ENCODE measurements at places on chromosomes 4 and X. TPM values are rescaled to one million over a fixed set of nuclear protein-coding genes. Genes with fewer than 3 reads are reported as not detected.

GRCh38 chr4:86451560-86452330, 91.9 kb upstream of the MAPK10 start:
- peaks cover 1% of the 10 kb centered on the region for H3K27me3 ChIP-seq
- no peaks in the 10 kb centered on the region for H3K4me1 ChIP-seq
- H3K36me3 ChIP-seq = no peaks in the 10 kb centered on the region
- no peak for DNase-seq
- H3K27ac ChIP-seq = no peak overlapping the region

The MAGEB10 gene
- not detected for total RNA-seq

The DUX4 gene
- total RNA-seq = not detected

The TLL1 gene
- not detected for total RNA-seq

- no peak for DNase-seq
- H3K27ac ChIP-seq = no peak overlapping the region
- no peaks in the 10 kb centered on the region for H3K4me1 ChIP-seq
- H3K36me3 ChIP-seq = no peaks in the 10 kb centered on the region
- H3K4me3 ChIP-seq = no peak overlapping the region
These were observed 204.8 kb downstream of the VEGFC start for GRCh38 chr4:176587920-176588319.

DNA sequence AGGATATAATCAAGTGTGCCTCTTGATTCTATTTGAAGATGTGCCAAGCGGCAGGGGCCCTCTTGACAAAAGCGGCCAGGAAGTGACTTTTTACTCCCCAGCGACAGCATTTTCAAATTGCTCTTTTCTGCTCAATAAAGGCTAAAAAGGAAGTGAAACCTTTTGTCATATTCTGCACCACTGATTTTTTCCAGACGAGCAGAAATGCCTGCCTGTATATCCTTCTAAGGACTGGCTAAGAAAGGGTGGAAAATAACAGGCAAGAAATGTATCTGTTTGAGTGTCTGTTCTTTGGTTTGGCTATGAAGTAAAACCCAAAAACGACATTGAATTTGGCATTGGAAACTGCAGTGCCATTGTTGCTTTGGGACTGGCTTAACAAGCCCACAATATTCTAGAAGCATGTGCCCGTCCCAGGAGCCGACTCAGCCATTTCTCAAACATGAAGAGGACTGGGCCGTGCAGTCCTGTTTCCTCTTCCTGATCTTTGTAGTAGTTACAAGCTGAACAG, 25.4 kb downstream of the TMSB4X start:
- H3K4me3 ChIP-seq = peak overlapping the region; percentile 74
- peak; percentile 67 for DNase-seq
- H3K27ac ChIP-seq = peak overlapping the region; percentile 96
- peaks cover 2% of the 10 kb centered on the region for H3K36me3 ChIP-seq
- peaks cover 65% of the 10 kb centered on the region for H3K4me1 ChIP-seq

The MAGEB18 gene
- total RNA-seq = not detected

- peak overlapping the region; percentile 94 for H3K27ac ChIP-seq
- peaks cover 66% of the 10 kb centered on the region for H3K4me1 ChIP-seq
- H3K36me3 ChIP-seq = peaks cover 71% of the 10 kb centered on the region
These were observed 78.6 kb downstream of the CAMK2D start for GRCh38 chr4:113682730-113683537.

The FAT1 gene
- total RNA-seq = not detected

The TBX22 gene
- not detected for total RNA-seq

DNA sequence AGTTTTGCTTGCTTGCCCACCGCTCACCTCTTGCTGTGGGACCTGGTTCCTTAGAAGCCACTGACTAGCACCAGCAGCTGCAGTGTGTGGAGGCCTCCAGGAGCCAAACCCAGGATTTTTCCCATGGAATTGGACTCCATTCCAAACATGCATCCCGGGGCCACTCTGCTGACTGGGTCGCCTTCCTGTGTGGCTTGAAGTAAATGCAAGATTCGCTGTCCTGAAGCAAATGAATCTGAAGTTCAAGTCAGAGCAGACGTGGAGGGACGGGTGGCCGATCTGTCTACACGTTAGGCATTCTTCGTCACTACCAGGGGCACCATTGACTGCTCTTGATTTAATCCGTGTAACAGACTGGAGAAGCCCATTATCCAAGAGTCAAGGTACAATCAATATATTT, 109.0 kb downstream of the SHOX start:
- H3K27me3 ChIP-seq = no peaks in the 10 kb centered on the region
- DNase-seq = no peak
- H3K4me1 ChIP-seq = no peaks in the 10 kb centered on the region
- H3K36me3 ChIP-seq = no peaks in the 10 kb centered on the region
- no peak overlapping the region for H3K27ac ChIP-seq

The WNK3 gene
- total RNA-seq = 0.45 TPM

GRCh38 chrX:10169175-10169574, 12.4 kb downstream of the CLCN4 start:
- no peak for DNase-seq
- no peaks in the 10 kb centered on the region for H3K36me3 ChIP-seq
- peaks cover 5% of the 10 kb centered on the region for H3K27me3 ChIP-seq
- H3K4me1 ChIP-seq = peaks cover 6% of the 10 kb centered on the region

DNA sequence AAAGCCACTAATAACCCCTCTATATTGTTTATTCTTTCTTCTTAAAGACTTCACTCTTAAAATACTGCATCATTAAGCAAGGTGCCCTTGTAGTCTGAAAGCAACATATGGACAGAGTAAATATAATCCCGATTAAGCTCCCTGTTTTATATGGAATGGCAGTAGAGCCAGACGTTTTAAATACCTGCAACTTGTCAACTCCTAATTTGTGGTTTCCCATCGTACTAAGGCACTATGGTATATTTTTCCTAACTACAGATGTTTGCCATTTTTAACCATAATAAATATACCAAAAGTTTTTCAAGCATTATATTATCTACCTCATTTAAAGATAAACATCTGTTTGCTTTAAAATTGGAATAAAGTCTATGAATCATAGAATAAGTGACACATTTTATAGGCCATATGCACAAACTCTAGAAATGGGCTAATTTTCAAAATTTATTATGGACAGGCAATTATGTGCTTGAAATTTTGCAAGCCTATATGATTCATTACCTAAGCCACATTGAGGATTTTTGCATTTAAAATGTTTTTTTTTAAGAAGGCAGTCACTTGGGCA, 194.6 kb downstream of the FRMPD4 start:
- no peak overlapping the region for H3K4me3 ChIP-seq
- H3K27me3 ChIP-seq = no peaks in the 10 kb centered on the region
- H3K27ac ChIP-seq = no peak overlapping the region
- no peaks in the 10 kb centered on the region for H3K36me3 ChIP-seq
- DNase-seq = no peak
- H3K4me1 ChIP-seq = no peaks in the 10 kb centered on the region

The PPP1R2C gene
- total RNA-seq = not detected

DNA sequence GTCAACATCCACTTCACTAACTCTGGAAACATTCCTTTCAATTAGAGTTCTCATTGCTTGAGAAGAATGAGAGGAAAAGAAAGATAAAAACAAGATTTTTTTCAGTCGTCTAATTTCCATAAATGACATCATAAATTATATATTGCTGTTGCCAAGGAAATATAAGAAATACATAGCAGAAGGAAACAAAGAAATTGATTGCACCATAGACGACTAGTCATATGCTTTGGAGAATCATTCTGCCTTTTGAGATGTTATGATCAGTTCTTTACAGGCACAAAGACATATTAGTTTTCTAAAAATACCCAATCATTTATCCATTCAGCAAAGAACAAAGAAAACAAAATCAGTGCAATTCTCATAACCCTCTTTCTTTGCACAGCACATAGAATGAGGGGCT, 672 bp upstream of the C1QTNF7 start:
- H3K4me1 ChIP-seq = peaks cover 14% of the 10 kb centered on the region
- no peak overlapping the region for H3K27ac ChIP-seq
- no peak overlapping the region for H3K4me3 ChIP-seq
- H3K27me3 ChIP-seq = no peaks in the 10 kb centered on the region

DNA sequence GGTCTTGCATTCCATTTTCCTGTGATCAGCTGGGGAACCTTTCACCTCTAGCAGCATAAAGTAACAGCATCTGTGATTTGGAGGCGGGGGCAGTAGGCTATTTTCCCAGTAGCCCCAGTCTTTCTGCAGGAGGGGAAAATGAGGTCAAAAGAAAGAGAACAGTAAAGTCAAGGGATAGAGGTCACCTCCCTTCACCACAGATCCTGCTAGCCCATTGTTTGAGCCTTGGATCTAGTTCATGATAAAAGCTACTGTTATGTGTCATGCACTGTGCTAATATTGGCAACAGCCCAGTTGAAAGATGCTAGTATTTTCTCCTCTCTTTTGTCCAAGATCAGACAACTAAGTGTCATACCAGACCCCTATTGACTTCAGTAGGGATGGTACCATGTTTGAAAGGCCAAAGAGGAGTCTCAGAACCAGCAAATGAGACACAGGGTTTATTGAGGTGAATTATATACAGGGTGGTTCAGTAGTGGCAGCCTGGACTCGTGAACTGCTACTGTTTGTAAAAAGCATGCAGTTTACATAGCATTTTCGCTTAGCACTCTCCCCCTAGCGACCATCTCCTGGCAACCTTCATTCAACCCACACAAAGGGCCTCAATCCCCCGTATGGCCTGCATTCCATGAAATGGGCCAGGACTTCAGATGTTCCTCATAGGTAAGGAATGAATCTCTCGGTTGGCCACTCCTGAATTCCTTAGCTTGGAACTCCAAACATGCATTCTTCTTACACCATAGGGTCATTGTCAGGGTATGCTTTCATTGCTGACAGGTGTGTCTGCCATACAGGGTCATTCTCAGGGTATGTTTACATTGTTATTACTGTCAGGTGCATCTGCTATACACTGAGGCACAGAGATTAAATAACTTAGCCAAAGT, 170.0 kb upstream of the FRMPD4 start:
- H3K4me3 ChIP-seq = no peak overlapping the region
- DNase-seq = no peak
- peaks cover 2% of the 10 kb centered on the region for H3K27me3 ChIP-seq

The MAGIX gene
- total RNA-seq = 0.87 TPM

DNA sequence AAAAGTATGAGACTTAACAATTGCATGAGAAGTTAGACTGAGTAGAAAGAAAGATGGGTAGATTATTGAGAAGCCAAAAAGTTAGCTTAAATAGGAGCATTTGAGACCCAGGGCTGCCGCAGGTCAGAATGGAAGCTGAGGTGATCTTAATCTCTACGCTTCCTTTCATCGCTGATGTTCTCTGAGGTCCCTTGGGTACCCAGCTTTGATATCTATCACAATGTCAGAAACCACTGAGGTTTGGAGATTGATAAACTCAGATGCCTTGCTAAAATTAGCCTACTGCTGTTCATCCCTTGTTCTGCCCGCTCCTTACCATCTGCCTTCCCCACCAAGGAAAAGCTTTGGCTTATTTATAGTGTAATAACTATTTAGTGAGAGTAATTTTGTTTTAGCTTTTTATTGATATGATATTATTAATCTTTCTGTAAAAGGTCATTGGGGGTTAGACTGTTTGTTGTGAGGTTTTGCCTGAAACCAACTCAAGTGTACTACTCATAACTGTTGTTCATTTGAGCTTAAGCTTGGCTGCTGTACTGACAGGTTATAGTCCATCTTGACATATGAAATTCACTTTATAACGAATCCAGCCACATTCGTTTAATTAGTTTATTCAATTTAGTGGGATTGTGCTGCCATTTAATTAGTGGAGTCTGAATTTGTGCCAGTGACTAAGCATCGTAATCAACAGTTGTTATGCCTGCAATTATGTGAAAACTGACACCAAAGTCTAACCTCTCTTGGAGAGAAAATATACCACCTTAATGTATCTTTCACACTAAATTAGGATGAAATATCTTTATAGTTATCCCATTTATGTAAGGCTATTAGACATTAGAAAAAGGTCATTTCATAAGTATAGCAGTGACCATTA, 15.1 kb downstream of the MCUB start:
- peak overlapping the region; percentile 77 for H3K27ac ChIP-seq
- peak; percentile 20 for DNase-seq
- peaks cover 34% of the 10 kb centered on the region for H3K36me3 ChIP-seq

- H3K4me1 ChIP-seq = no peaks in the 10 kb centered on the region
- no peak for DNase-seq
- H3K4me3 ChIP-seq = no peak overlapping the region
- H3K36me3 ChIP-seq = no peaks in the 10 kb centered on the region
- no peaks in the 10 kb centered on the region for H3K27me3 ChIP-seq
These were observed 38.9 kb upstream of the RBPJ start for GRCh38 chr4:26281881-26282280.
